Breast epithelium (tissue), 4 donors: ENCODE measurements at places on chromosomes 1 and 21. TPM values are rescaled to one million over a fixed set of nuclear protein-coding genes. Genes with fewer than 3 reads are reported as not detected.

GRCh38 chr21:44357064-44357837 lies 3.8 kb downstream of the TRPM2 start:
- H3K4me3 ChIP-seq: no peak overlapping the region
- H3K27ac ChIP-seq: no peak overlapping the region
- no peak for DNase-seq
- H3K27me3 ChIP-seq: peaks cover 2% of the 10 kb centered on the region

DNA sequence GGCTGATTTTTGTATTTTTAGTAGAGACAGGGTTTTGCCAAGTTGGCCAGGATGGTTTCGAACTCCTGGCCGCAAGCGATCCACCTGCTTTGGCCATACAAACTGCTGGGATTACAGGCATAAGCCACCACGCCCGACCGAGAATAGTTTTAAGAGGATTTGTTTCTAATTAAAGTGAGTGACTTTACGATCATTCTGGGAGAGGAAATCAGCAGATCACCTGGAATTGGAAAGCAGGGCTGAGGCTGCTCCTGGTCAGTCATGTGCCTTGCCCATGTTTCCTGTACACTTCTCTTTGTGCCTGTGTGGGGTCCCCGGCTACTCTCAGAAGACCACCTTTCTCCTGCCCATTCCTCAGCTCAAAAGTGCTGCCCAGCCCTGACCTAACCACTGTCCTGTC lies 33.9 kb downstream of the ZBTB8B start:
- no peak overlapping the region for H3K27ac ChIP-seq
- H3K27me3 ChIP-seq: no peaks in the 10 kb centered on the region
- H3K4me3 ChIP-seq: no peak overlapping the region
- H3K36me3 ChIP-seq: no peaks in the 10 kb centered on the region
- no peaks in the 10 kb centered on the region for H3K4me1 ChIP-seq

DNA sequence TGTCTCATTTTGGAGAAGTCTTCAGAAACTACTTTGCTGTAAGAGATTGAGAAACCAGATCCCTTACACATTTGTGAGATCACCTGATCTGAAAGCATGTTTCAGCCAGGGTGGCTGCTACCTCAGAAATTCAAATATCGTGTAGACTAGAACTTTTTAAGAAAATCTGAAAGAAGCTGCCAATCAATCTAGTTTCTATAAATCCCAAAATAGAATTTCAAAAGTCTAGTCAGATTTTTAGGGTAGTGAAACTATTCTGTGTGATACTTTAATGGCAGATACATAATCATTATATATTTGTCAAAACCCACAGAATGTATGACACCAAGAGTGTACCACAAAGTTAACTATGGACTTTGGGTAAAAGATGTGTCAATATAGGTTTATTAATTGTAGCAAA lies 79.9 kb upstream of the PLPPR5 start:
- H3K27me3 ChIP-seq: no peaks in the 10 kb centered on the region
- no peak overlapping the region for H3K4me3 ChIP-seq
- H3K27ac ChIP-seq: no peak overlapping the region

DNA sequence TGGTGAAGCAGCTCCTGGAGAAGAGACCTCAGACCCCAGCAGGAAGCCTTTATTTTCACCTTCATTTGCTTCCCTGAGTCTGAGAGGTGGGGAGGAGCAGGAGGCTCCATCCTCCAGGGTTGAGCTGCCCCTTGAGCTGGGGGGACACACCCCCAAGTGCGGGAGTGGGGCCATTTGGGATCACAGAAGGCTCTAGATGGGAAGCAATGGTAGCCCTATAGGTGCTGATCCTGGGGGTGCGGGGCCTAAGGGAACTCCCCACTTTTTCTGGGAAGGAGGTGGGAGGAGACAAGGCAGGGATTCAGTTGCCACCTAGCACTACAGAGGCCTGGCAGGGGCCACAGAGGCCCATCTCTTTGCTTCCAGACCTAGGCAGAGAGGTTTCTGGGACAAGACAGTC lies 247.9 kb upstream of the CSF3R start:
- no peak overlapping the region for H3K4me3 ChIP-seq
- DNase-seq: no peak
- H3K4me1 ChIP-seq: no peaks in the 10 kb centered on the region
- no peak overlapping the region for H3K27ac ChIP-seq
- no peaks in the 10 kb centered on the region for H3K36me3 ChIP-seq

- no peaks in the 10 kb centered on the region for H3K27me3 ChIP-seq
- no peak for DNase-seq
- H3K4me3 ChIP-seq: no peak overlapping the region
- H3K4me1 ChIP-seq: no peaks in the 10 kb centered on the region
- no peaks in the 10 kb centered on the region for H3K36me3 ChIP-seq
- H3K27ac ChIP-seq: no peak overlapping the region
Observed at GRCh38 chr1:55703726-55704363, 488.7 kb upstream of the USP24 start.

GRCh38 chr1:114215436-114215835 lies 61.8 kb upstream of the SYT6 start:
- H3K27me3 ChIP-seq: no peaks in the 10 kb centered on the region
- H3K4me3 ChIP-seq: no peak overlapping the region
- H3K4me1 ChIP-seq: no peaks in the 10 kb centered on the region
- no peak for DNase-seq
- H3K27ac ChIP-seq: no peak overlapping the region

DNA sequence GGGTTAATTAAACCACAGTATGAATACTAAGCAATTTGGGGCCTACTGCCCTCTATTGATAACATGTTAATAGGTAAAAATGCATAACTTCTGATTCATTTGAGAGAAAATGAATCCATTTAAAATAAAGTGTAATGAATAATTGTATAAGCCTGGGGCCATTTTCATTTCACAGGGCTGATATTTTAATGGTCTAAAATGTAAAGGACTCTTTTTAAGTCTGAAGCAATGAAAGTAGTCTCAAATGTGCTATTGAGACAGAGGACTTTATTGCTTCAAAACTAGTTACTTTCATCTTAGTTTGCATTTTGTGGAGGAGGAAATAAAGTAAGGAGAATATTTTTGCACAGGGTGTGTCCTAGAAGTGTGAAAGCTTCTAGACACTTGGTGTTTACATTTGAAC lies 155.4 kb downstream of the TLR5 start:
- H3K4me3 ChIP-seq: no peak overlapping the region
- H3K27ac ChIP-seq: no peak overlapping the region
- no peak for DNase-seq
- no peaks in the 10 kb centered on the region for H3K36me3 ChIP-seq

GRCh38 chr1:226202246-226202645 lies 15.7 kb upstream of the ACBD3 start:
- H3K4me1 ChIP-seq: no peaks in the 10 kb centered on the region
- no peak for DNase-seq
- no peak overlapping the region for H3K4me3 ChIP-seq

DNA sequence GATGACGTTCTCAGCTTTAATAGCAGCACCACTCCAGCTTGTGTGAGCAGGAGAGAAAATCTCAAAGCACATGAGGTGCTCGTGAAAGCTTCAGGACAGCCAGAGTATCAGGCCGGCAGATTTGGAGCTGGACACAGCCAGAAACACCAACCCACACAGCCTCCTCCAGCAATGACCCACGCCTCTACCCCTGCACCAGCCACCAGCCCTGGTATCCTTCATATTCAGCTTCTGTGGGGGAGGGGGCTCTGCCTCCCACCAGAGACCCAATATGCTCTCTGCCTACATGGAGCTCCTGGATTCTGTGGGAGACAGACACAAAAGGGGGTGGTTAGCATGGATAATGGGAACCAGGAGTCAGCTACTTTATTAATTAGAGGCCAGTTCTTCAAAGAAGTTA lies 133.6 kb upstream of the FMN2 start:
- H3K27ac ChIP-seq: no peak overlapping the region
- no peaks in the 10 kb centered on the region for H3K36me3 ChIP-seq
- H3K4me1 ChIP-seq: no peaks in the 10 kb centered on the region
- DNase-seq: no peak
- H3K27me3 ChIP-seq: no peaks in the 10 kb centered on the region

- H3K27ac ChIP-seq: no peak overlapping the region
- no peaks in the 10 kb centered on the region for H3K36me3 ChIP-seq
- H3K4me3 ChIP-seq: no peak overlapping the region
- no peaks in the 10 kb centered on the region for H3K4me1 ChIP-seq
Observed at GRCh38 chr1:83857103-83857502, 141.8 kb downstream of the TTLL7 start.

DNA sequence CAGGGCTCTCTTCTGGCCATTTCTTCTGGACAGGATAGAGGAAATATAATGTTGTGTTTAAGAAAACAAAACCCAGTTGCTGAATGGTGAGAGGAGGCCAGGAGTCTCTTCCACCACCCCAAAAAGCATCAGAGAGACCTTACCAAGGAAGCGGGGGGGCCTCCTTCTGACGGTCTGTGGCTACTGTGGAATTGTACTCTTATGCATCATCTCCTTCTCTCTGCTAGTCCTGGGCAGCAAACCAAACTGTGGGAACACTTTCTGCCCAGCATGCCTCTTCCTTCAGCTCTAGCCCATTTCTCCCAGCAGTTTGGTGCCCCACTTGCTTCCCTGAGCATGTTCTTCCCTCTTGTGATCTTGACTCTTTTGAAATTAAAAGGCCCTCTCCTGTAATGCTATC lies 157.7 kb downstream of the HHIPL2 start:
- H3K27ac ChIP-seq: no peak overlapping the region
- H3K4me1 ChIP-seq: no peaks in the 10 kb centered on the region
- H3K27me3 ChIP-seq: no peaks in the 10 kb centered on the region
- no peak for DNase-seq

DNA sequence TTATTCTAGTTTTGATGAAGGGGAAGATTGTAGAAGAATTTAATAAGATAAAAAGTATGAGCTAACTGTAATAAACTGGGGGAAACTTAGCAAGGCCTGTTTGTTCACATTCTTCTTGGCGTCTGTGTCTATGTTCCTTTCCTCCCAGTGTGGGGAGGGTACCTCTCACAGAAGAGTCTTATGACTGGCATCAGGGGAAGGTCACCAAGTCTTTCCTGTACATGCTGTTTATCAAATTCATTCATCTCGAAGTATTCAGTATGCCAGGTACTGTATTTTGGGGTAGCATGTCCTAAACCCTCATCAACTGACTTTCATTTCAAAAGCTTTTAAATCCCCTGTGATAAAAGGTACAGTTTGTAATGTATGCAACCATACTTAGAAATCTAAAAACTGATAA lies 78.4 kb downstream of the HS2ST1 start:
- H3K4me3 ChIP-seq: no peak overlapping the region
- H3K4me1 ChIP-seq: no peaks in the 10 kb centered on the region
- no peak overlapping the region for H3K27ac ChIP-seq

DNA sequence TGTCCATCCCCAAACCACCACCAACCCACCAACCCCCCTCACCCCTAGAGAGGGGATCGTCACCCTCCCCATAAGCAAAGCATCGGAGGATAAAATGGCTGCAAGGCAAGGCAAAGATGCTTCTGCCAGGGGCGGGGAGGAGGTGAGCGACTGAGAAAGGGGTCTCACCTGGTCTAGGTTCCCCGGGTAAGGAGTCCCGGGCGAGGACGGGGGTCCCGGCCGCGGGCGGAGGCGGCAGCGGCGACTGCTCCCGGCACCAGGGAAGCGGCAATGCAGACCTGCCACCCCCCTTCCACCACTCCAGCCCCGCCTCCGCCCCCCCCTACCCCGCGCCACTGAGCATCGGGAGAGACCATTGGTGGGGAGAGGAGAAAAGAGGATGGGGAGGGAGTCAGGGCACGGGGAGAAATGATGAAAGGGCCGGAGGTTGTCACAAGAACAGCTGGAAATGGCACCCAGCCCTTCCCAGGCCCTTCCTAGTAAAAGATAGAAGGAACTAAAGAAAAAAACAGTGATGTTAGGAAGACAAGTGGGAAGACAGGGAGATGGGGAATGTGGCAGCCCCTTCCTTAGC lies at the start of gene SV2A:
SV2A (minus strand) TSS at position 274 of the 574 bp plus-strand sequence. CDS start 4,004 bp downstream, outside the sequence.
- peak; percentile 38 for DNase-seq
- peak within 1 kb of the TSS; percentile 48 for H3K27ac ChIP-seq
- H3K27me3 ChIP-seq: no peaks in the 10 kb centered on the region
- no peaks in the 10 kb centered on the region for H3K36me3 ChIP-seq
- H3K4me3 ChIP-seq: peak within 1 kb of the TSS; percentile 75

DNA sequence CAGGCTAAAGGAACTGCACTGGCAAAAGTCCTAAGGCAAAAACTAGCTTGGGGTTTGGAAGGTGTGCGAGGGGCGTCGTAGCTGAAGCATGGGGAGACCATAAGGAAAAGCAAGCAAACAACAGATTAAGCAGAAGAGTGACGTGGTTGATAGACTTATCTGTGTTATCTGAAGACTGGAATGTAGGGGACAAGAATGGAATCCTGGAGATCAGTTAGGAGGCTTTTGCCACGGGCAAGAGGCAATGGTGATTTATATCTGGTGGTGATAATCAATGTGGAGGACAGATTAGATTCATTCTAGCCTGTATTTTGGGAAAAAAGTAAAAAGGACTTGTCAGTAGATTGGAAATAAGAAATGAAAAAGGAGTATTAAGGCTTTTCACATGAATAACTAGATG lies 97.4 kb downstream of the ITSN1 start:
- H3K27me3 ChIP-seq: no peaks in the 10 kb centered on the region
- no peak overlapping the region for H3K27ac ChIP-seq
- no peaks in the 10 kb centered on the region for H3K36me3 ChIP-seq
- DNase-seq: no peak
- H3K4me3 ChIP-seq: no peak overlapping the region
- H3K4me1 ChIP-seq: no peaks in the 10 kb centered on the region

DNA sequence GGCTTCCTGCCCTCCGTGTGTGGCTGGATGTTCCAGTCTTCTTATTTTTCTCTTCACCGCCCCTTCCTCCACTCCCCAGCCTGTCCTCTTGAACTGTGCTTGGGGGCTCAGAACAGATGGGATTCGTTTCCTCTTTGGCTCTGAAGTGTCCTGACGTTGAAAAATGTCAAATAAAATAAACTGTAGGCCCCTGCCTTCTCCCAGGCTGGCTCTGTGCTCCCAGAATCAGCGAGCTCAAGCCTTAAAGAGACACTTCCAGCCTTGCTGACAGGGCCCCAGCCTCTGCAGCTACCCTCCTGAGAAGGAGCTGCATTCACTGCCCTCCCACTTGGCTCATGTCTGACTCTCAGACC lies 104.2 kb upstream of the IPO9 start:
- no peaks in the 10 kb centered on the region for H3K36me3 ChIP-seq
- peak overlapping the region; percentile 55 for H3K27ac ChIP-seq
- no peak for DNase-seq
- no peak overlapping the region for H3K4me3 ChIP-seq
- no peaks in the 10 kb centered on the region for H3K27me3 ChIP-seq
- H3K4me1 ChIP-seq: peaks cover 4% of the 10 kb centered on the region

Gene HMGCS2
- total RNA-seq: 23.0 TPM

Gene BARHL2
- not detected for total RNA-seq

Gene CHRM3
- 4.8 TPM for total RNA-seq

Gene MATN1
- not detected for total RNA-seq

Gene SPSB1
- 30.6 TPM for total RNA-seq

Gene BCAN
- 0.44 TPM for total RNA-seq

Gene ICOSLG
- 2.6 TPM for total RNA-seq

Gene CFH
- total RNA-seq: 59.7 TPM

Gene TSNAX
- 28.2 TPM for total RNA-seq

Gene MPL
- total RNA-seq: not detected

Gene CAPN9
- not detected for total RNA-seq
